NCI-H1092 (cell line): ENCODE measurements at places on chromosomes 2 and 18.

DNA sequence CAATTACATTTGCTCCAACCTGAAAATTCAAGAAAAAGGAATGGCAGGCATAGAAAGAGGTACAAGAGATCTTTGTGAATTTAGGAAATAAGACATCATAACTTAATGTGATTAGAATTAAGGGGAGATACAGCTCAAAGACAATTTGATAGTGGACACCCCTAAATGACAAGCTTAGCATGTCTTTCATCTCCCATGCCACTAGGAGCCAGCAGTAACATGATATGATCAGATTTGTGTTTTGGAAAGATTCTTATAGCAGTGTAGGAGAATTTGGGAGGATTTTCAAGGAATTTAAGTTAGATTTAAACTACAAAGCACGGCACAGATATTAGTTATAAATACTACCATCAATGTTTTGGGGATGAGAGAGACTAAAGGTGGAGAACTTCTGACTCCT, 340.8 kb downstream of the RDH14 start:
- no peak for DNase-seq

GRCh38 chr2:19776941-19777514, 124.8 kb downstream of the TTC32 start:
- no peak for DNase-seq

- no peak for DNase-seq
These were observed at the start of gene ICOS for GRCh38 chr2:203936535-203936934. Gene ICOS, plus strand, starts transcription at chr2:203936763. Its CDS starts 52 bp downstream, at chr2:203936815.

DNA sequence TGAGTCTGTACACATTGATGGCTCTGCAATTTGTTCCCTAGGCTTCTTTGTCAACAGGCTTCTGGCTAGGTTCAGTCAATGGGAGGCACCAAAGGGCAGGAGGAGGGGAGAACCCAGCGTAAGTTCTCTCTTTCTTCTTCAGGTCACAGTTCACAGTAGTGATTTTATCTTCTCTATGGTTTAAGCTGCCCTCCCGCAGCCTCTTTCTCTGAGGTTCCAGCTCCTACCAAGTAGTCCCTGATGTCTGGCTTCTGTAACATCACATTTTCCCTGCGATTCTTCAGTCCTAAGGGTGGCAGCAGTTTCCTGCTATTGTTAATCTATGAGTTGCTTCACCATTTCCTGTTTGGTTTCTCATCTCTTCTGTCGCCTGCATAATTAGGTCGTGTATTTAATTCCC, 107.4 kb downstream of the CPO start:
- no peak for DNase-seq
